Hepatocyte (in vitro differentiated cells): ENCODE measurements at places on chromosomes 3 and 15.

- DNase-seq = no peak
Observed at GRCh38 chr15:63986751-63987341, 59.4 kb downstream of the DAPK2 start.

- no peak for DNase-seq
Observed at GRCh38 chr3:195666-196065, 897 bp upstream of the CHL1 start.

- peak; percentile 77 for DNase-seq
Observed at GRCh38 chr15:52139599-52140462, 27.3 kb upstream of the BCL2L10 start.

DNA sequence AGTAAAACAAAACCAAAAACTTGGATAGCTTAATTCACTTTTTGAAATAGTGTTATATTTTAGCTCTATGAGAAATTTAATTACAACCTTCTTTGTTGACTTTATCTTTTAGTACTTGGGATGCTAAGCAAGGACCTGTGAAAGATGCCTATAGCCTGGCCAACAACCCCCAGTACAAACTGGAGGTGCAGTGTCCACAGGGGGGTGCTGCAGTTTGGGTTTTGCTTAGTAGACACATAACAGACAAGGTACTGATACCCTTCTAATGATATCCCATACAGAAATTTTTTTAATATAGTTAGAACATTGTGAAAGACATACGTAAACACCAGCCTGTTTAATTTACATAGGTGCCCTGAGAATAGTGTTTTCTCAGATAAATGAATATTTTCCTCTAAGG, 35.3 kb downstream of the CAPN7 start:
- no peak for DNase-seq

- no peak for DNase-seq
Observed at GRCh38 chr3:80043226-80043625, 275.4 kb upstream of the ROBO1 start.

- DNase-seq = no peak
Observed at GRCh38 chr15:96002890-96003859, 327.3 kb upstream of the NR2F2 start.

DNA sequence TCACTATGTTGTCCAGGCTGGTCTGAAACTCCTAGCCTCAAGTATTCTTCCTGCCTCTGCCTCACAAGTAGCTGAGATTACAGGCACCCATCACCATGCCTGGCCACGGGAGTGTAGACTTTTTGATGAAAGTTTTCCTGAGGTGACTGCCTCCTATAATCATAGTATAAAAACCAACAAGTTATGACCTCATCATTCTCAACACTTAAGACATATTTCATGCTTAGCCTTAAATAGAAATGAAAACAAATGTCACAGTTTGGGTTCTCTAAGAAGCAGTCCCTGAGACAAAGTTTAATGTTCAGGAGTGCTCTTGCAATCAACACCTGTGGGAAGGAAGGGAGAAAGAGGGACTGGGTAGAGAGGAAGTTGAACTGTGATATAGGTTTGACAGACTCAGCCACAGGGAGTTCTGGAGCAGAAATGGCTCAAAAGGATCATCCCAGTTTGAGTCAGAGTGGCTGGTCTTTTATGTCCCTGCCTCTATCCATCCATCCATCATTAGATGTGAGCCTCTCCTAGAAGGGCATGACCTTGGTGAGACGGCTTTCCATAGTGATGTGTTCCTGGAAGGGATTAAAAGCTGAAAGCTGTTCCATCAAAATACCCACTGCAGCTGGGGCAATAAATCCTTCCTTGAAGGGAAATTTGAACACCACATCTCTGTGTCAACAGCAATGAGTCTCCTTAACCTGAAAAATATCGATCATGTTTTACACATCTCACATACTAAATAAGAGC, 16.2 kb upstream of the ABHD5 start:
- DNase-seq = no peak

DNA sequence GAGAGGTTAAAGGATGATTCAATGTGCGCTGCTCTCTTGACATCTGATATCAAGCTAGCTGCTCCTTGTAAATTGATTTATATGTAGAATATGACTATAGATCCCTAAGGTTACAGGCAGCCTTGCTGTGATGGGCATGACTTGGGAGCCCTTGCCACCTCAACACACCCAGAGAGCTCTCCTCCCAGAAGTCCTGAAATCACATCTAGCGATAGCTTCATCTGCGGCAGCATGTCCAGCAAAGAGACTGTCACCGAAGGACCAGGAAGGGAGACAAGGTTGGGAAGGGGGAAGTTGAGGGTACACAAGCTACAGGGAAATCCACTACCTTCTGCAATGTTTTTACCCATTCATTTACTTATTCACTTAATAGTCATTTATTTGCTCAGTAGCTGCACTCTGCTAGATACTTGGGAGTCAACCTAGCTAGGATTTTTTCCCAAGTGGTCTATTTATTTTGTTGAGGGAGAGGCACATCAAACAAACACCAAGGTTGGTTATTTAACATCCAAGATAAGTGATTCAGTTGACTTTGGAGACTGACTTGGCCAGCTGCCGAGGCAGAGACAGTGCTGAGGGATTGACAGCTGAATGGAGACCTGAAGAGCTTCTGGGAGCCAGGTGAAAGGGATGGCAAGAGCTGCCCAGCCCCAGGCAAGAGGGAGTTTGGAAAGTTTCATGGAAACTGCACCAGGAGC, 205.8 kb upstream of the IL12A start:
- DNase-seq = no peak

GRCh38 chr15:68371851-68372250, 60.1 kb downstream of the ITGA11 start:
- no peak for DNase-seq

DNA sequence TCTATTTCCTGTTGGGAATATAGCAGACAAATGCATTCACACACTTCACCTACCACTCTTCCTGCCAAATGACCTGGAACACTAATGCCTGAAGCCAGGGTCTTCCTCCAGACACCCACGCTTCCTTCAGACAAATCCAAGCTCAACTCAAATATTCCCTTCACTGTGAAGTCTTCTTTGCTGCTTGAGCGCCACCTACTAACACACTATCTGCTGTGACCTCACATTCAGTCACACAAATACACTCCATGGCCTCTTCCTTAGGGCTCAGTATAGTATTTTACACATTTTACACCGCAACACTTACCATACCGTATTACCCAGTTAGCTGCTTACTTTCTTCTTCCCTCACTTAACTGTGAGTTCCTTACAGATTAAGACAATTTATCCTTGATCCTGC, 149.4 kb downstream of the SHOX2 start:
- no peak for DNase-seq

- DNase-seq = no peak
Observed at GRCh38 chr3:38297947-38298711, 16.0 kb downstream of the SLC22A14 start.

DNA sequence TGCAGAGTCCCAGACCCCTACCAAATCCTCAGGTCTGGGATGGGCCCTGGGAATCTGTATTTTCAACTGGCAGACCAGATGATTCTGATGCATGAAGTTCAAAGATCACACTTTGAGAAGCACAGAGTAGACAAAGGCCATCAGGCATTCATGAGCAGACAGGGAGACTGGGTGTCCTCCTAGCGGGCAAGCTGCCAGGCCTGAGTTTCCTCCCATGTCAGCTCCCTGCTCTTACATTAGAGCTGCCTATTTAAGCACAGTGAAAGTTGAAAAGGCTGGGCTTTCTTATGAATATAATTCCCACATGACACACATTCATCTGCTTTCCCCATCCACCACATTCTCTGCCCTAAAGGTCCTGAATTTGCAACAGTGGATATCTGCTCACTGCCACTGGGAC, 14.0 kb downstream of the CAPN3 start:
- no peak for DNase-seq

DNA sequence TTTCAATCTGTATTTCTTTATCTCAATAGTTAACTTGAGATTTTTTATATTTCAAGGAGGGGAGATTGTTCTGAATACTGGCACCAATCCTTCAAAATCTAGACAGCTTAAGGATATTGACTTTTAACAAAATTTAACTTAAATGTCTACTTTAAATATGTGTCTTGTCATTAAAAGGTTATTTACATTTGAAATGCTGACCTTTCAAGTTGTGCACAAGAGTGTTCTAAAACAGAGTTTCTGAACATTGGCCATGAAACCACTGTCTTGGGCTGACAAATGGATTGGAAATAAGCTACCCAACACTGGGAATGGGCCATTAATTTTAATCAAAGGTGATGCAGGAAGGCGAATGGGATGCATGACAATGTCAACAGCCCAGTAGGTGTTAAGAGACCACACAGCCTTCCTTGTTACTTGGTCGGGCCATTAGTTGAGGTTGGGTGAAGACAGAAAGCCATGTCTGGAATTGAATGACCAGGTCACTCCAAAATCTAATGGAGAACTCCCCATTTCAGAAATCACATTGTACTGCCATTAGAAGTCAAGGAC, 128.5 kb downstream of the CDIN1 start:
- no peak for DNase-seq

- no peak for DNase-seq
Observed at GRCh38 chr15:31345606-31346366, 19.2 kb downstream of the KLF13 start.

GRCh38 chr15:82538961-82539690, 1.1 kb downstream of the RPS17 start:
- DNase-seq = no peak

DNA sequence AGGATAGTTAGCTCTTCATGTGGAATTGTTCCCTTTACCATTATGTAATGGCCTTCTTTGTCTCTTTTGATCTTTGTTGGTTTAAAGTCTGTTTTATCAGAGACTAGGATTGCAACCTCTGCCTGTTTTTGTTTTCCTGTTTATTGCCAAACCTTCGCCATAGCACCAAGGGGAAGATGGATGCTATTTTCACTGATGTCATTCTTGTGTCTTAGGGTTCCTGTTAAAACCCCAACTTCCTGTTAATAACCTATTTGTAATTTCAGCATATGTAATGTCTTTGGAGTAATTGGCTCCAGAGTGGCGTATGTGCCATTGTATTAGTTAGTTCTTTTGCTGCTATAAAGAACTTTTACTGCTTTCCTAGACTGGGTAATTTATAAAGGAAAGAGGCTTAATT, 10.8 kb downstream of the SAMMSON start:
- DNase-seq = no peak

DNA sequence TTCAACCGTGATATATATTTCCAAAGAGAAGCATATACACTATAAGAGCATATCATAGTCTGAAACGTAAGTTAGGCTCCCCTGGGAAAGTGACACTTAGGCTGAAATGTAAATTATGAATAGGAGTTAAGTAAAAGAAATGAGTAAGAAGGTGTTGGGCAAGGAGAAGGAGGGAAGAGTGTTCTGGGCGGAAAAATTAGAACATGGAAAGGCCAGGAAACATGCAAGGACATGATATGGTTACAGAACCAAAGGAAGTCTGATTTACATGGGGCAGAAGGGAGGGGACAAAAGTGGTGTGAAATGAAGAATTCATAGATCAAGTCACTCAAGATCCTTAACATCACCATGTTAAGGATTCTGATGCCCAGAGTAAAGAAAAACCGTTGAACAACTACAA, 75.2 kb downstream of the SCAPER start:
- no peak for DNase-seq

DNA sequence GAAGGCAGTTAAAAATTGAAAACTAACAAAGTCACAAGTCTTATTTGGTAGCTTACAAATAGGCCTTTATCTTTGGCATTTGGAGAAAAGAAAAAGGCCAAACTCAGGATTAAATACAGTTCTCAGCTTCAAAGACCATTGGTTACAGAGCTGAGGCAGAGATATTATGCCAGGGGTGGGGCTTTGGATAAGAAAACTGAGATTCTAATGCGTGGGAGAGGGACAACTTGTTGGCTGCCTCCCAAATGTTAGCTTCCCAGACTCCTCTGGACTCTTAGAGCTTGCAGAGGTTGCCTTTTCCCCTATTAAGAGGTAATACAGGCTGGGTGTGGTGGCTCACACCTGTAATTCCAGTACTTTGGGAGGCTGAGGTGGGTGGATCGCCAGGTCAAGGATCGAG, 231.8 kb downstream of the SQOR start:
- no peak for DNase-seq

DNA sequence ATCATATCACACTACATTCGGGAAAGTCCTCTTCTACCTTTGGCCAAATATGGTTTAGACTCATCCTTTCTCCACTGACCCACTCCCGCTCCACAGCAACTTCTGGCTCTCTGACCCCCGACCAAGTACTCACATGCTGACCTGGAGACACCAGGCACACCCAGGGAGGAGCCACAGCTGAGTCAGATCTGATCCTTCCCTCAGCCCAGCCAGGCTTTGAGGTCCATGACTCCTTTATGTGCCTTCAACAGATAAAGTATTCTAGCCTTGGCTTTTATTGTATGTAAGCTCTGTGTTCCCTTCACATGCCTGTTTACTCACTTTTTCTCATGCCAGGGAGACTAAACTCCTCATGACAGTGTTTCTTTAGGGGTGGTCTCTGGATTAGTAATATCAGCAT, 166.9 kb upstream of the UMPS start:
- DNase-seq = peak; percentile 67

GRCh38 chr3:156010829-156011228, 109.5 kb upstream of the KCNAB1 start:
- DNase-seq = peak; percentile 50

DNA sequence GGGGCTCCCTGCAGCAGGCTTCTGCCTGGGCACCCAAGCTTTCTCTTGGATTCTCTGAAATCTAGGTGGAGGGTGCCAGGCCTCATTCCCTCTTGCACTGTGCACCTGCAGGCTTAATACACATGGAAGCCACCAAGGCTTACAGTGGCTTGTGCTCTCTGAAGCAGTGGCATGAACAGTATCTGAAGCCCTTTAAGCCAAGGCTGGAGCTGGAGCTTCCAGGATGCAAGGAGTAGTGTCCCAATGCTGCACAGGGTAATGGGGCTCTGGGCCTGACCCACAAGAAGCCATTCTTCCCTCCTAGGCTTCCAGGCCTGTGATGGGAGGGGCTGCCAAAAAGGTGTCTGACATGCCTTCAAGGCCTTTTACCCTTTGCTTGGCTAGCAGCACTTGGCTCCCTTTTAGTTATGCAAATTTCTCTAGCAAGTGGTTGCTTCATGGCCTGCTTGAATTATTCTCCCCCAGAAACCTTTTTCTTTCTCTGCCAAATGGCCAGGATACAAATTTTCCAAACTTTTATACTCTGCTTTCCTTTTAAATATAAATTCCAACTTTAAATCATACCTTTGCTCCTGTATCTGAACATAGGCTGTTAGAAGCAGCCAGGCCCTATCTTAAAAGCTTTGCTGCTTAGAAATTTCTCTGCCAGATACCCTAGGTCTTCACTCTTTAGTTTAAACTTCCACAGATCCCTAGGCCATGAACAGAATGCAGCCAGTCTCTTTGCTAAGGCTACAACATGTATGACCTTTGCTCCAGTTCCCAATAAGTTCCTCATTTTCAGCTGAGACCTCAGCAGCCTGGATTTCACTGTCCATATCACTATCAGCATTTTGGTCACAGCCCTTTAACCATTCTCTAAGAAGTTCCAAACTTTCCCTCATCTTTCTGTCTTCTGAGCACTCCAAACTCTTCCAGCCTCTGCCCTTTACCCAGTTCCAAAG, 201.1 kb upstream of the LRRFIP2 start:
- DNase-seq = no peak
